ENCODE measurements at places on chromosomes 1 and 21. TPM values are rescaled to one million over a fixed set of nuclear protein-coding genes. Genes with fewer than 3 reads are reported as not detected.

Gene NCF2
- total RNA-seq, result 1.5 TPM

Gene MANEAL
- total RNA-seq, result 0.78 TPM

Gene FCN3
- not detected for total RNA-seq

Gene NBPF10
- total RNA-seq, result 0.70 TPM

Gene CYP4B1
- not detected for total RNA-seq

Gene GSTM3
- 13.4 TPM for total RNA-seq

Gene CLCA4
- total RNA-seq, result 0.15 TPM

Gene FCRL2
- not detected for total RNA-seq

Gene OR10K2
- total RNA-seq, result not detected

Gene AMY1B
- total RNA-seq, result not detected

Gene ATP5PB
- 383 TPM for total RNA-seq

Gene HAO2
- total RNA-seq, result not detected

Gene ACOT11
- 7.0 TPM for total RNA-seq

Gene LCE1A
- 2.9 TPM for total RNA-seq

Gene KIF14
- 17.7 TPM for total RNA-seq

Gene TRPM2
- not detected for total RNA-seq

Gene HSPB7
- not detected for total RNA-seq

Gene CD1B
- total RNA-seq, result not detected

Gene MYCL
- 3.7 TPM for total RNA-seq

Gene OR10R2
- not detected for total RNA-seq

Gene CD101
- total RNA-seq, result 0.46 TPM

All from hair follicular keratinocyte (primary cell).